ENCODE measurements at places on chromosomes 5 and 9.

DNA sequence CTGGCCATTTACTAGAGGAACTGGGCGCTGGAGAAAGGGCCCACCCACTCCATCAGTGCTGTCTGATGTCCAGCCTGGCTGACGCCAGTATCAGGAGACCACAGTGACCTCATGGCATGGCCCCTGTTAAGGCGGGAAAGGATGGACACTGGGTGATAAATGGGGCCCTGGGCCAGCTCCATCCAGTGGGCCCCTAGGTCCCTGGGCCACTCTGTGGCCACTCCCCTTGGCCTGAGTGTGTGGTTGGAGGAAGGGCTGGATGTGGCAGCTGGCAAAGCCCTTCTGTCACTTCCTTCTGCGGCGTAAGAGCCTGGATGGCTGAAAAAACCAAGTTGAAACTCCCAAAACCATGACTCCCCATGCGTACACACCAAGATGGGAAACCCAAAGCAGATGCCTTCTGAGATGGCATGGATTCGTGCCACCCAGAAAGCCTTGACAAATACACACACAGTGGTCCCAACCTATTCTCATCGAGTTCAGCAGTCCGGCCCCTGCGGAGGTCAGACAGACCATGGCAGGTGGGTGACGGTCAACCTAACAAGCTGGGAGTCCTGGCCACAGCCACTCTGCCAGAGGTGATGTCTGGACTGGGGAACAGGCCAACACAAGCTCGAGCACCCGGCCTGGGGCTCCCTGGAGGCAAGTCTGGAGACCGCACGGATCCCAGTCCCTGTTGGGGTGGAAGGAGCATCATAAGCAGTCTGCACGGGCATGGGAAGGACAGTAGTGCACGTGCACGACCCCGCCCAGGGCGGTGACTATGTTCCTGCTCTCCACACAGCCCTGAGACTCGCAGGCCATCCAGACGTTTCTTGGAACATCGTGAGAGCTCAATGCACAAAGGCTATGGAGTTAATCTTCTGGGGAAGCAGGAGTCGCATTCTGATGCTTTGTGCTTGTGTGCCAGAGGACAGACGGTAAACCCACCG, 45.2 kb upstream of the NOTCH1 start:
- DNase-seq, result no peak

- DNase-seq, result no peak
Measured at GRCh38 chr5:2353871-2354440, 397.5 kb downstream of the IRX2 start.

DNA sequence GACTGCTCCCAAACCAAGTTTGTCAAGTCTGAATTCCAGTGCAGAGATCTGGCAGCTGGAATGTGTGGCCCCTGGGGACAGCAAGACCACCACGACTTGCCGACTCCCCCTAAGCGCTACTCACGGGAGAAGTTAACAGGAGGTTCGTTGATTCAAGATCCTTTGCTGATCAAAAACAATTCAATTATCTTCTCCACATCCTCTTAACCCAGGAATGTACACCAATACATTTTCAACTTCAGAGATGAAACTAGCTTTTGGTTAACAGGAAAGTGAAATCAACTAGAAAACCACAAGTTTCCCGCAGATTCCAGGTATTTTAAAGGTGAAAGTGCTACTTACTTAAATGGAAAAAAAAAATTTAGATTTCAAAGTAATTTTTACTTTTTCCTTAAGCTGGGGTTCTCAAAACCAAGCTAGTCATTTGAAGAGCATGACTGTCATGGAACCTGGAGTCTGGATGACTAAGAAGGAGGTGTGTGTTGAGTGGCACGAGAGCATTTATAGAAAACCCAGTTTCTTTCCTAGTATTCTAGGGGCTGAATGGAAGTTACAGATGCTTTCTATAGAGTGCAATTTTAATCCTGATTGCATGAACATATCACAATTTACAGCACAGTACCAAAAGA, 257.5 kb upstream of the PANK3 start:
- no peak for DNase-seq

DNA sequence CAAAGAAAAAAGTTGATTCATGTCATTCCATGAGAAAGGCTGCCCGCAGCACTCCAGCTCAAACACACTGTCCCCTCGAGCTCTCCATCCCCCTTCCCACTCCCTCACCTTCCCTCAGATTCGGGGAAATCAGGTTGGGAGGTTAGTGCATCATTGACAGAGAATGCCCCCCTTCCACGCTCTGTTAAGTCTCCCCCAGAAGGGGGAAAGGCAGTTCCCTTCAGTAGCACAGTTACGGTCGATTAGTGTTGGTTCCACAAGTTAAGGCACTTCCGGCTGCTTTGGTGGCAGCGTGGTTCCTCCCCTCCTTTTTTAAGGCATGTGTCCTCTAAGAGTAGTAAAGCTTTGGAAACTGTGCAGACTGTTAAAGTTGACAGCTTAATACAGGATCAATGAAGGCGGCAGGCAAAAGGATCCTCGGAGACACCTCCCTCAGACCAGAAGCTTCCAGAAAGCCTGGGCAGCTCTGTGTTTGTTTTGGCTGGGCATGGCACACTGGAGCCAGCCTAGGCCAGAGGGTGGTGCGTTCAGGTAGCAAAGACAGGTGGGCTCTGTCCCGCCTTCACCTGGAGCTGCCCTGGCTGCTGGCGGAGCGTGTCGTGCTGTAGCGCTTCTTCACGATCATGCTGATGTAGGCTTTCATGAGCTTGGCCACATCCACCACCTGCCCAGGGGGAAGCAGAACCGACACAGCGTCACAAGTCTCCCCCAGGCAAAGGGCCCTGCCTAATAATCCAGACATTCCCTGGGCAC, 49.5 kb upstream of the RETREG1 start:
- no peak for DNase-seq

DNA sequence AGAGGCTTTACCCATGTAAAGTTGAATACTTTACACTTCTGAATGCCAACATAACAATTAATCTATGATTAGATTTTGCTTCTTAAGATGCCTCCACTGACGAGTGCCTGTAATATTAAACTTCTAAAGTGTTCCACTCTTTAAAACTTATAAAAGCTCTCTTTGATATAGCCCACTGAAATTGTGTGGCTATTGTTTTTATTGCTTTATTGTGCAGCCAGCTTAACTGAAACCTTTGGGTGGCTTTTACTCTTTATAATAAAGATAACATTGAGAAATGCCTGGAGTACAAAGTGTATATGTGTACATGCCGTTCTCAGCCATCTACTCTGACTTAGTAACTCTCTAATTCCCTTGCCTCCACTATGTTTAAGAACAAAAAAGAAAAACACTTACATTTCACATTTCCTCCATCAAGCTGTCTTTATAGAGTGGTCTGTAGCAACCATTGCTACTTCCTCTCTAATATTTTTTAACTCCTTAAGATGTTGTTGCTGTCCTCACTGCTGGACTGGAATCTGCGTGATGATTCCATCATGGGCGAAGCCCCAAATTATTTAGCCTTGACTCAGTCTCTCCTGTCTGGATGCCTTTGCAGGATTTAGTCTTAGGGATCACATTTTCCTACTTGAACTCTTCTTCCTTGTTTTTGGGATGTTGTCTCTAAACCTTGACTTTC, 9.1 kb downstream of the PIK3R1 start:
- no peak for DNase-seq

GRCh38 chr5:112921026-112921832, 798 bp downstream of the REEP5 start:
- no peak for DNase-seq

- DNase-seq, result no peak
Measured at GRCh38 chr9:99399474-99399873, 177.4 kb downstream of the SEC61B start.

Measured in NCI-H1048 (cell line).